ENCODE measurements at places on chromosomes 3 and 15.

GRCh38 chr15:60763688-60764087, 284.7 kb upstream of the ICE2 start:
- DNase-seq: no peak

DNA sequence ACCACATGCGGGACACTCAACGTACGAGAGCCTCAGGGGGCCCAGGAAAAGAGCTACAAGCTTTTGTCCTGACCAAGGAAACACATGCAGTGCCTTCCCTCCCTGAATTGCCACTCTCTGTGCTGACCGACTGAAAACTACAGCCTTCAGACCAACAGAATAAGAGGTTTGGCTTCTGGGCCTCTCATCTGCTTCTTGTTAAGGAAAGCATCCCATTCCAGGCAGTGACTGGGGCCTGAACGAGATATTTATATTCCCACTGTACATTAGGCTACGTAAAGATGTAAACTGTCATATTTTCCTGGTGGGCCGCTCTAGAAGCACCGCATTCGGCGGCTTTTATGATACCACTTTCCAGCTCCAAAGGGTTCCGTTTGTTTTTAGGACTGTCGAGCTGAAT, 208.9 kb upstream of the TPM1 start:
- DNase-seq: no peak

DNA sequence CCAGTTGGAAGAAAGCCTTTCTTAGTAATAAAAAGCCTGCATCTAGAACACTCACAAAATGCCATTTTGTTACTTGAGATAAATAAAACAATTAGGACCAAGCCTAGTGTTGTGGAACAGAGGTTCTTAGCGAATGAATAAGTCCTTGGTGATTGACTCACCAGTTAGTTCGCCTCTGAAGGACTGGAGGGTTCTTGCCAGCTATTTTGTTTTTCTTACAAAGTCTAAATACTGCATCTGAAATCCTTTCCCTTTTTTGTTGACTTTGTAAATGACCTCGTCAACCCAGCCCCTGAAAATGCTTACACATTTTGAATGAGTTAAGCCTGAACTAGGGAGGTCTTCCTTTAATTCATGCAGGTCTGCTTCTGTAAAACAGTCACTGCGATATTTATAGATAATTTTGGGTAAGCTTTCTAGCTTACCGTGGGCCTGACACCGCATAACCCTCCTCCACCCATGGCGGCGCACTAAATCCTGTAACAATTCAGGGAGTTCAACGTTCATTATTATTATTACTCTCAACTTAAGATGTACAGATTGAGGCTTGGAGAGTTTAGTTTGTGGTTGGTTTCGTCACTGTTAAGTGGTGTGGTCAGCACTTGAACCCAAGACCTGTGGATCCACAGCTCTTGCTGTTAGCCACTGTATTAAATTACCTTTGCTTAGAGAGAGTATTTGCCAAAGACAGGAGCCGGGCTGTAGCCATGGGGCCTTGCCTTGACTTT, 45.0 kb upstream of the SACM1L start:
- DNase-seq: no peak

GRCh38 chr15:76555247-76555646, 218.7 kb downstream of the ISL2 start:
- DNase-seq: no peak

DNA sequence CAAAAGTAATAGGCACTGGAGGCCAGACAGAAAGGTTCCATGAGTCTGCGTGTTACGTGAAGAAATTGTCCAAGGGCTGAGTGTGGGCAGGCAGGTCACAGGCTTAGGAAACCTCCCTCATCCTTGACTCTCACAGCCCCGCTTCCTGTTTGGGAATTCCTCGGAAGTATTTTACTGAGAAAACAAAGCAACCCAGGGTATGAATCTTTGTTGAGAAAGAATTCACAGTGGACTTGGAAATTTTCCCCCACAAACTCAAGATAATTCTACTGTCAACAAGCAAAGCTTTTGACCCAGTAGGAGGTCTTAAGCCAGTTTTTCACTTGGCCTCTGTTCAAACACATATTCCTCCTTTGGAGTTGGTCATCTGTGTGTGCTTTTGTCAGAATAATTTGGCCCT, 377.1 kb upstream of the TPM1 start:
- no peak for DNase-seq

- DNase-seq: no peak
Observed at GRCh38 chr3:128879991-128880390, 571 bp downstream of the ACAD9 start.

GRCh38 chr3:29497282-29497681, 216.4 kb downstream of the RBMS3 start:
- DNase-seq: no peak

DNA sequence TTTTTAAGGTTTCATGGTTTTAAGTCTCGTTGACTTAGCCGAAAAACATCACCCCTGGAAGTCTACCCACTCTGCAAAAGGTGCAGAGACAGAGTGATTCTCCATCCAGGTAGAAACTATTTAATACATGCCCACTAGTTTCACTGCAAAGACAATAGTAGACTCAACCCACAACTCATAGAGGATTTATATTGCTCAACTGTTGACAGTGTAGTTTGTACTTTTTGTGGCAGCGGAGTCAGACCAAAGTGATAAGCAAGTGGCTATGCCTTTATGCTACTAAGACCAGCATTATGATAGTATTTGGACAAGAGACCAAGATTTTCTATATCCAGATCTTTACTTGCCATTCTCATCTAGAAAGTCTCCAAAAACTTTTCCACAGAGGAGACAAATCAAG, 98.8 kb upstream of the ZBTB20 start:
- no peak for DNase-seq

DNA sequence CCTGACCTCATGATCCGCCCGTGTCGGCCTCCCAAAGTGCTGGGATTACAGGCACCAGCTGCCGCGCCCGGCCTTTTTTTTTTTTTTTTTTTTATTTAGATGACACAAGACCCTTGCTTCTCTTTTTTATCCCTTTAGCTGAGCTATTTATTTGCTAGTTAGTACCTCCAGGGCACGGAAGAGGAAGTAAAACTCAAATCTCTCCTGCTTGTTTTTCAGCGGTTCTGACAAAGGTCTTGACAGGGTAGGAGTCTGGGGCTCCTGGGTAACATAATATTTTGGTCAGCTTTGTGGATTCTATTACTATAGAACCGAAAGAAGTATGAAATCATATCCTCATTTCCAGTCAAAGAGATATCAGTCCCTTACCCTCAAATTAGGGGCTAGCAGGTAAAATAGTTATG, 44.0 kb upstream of the ETV5 start:
- DNase-seq: no peak

DNA sequence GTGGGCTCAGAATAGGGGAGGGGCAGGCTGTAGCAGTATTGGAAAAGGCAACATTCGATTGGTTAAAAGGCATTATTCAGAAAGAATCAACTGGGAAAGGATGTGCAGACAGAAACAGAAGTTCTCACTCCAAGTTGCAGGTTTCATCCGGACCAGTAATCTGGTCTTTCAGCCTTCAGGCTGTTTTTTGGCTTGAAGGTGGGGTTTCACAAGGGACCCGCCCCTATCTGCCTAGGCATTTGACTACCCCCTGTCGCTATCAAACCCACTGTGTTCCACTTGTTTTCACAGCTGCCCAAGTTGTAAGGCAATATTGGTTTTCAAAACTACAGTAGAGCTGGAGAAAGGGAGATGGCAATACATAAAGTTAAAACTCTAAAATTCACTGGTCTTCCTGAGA, 96.9 kb downstream of the VPS8 start:
- no peak for DNase-seq

DNA sequence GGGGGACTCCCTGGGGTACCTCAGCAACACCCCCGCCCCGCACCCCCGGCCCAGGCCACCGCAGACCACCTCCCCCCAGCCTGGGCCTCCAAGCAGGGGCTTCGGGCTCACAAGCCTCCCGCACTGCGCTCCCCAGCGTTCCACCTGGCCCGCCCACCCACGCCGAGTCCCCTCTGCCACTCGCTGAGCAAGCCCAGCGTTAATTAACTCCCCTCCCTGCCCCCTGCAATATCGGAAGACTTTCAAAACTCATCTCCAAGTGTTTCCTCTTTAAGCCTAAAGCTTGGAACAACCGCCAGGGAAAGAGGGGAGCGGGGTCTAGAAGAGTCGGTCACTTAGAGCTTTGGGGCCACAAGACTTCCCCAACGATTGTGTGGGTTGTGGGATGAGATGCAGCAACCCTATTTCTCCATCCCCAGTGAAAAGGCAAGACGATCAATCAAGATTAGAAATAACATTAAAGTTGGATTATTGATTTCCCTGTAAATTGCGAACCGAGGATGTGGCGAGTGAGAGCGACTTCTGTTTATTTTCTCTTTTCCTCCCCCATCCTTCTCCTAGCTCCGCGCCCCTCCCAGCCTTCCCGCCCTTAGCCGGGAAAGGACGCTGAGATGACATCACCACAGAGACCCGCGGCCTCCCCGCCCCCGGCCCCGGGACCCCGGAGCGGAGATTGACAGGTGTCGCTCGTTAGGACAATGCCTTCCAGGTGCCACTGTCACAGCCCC, 30.2 kb downstream of the NR2F2 start:
- DNase-seq: no peak

DNA sequence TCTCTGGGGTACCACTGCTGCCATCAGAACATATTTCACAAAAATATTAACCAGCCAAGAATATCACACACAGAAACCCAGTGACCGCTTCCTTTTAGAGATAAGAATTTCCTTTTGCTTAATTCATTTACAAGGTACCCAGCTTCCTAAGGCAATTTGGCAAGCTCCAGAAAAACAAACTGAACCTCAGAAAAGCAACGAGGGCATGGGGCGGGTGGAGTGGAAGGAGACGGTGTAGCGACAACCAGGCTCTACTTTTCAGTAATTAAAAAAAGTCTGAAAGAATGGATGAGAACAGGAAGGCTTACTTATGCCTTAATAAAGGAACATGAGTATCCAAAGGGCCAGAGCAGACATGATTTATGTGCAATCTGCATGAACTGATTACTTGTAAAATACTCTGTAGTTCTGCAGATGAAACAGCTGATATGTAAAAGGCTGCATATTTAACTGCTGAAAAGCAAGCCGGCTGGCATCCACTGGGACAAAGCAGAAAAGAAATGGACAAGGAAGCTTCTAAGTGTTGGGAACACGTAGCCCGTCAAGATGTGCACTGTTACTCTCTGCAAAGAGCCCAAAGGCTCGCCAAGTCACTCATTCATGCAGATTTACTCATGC, 18.6 kb downstream of the RFTN1 start:
- no peak for DNase-seq
